ENCODE measurements at places on chromosomes 12 and 14. TPM values are rescaled to one million over a fixed set of nuclear protein-coding genes. Genes with fewer than 3 reads are reported as not detected.

Gene TMEM179
- not detected for total RNA-seq

Gene POTEG
- not detected for total RNA-seq

Gene PTCSC3
- 0.64 TPM for total RNA-seq

Gene PTHLH
- 0.46 TPM for total RNA-seq

DNA sequence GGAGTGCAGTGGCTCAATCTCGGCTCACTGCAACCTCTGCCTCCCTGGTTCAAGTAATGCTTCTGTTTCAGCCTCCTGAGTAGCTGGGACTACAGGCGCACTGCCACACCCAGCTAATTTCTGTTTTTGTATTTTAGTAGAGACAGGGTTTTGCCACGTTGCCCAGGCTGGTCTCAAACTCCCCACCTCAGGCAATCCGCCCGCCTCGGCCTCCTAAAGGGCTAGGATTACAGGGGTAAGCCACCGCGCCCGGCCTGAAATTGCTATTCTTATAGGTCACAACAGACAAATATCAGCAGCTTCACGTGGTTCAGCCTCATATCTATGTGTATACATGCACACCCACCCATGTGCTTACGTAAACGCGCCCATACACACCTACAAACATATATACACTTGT, 23.6 kb downstream of the BATF start:
- peaks cover 3% of the 10 kb centered on the region for H3K36me3 ChIP-seq
- no peaks in the 10 kb centered on the region for H3K4me1 ChIP-seq
- no peak overlapping the region for H3K4me3 ChIP-seq
- H3K27ac ChIP-seq: no peak overlapping the region
- no peaks in the 10 kb centered on the region for H3K27me3 ChIP-seq
- DNase-seq: no peak

- no peak overlapping the region for H3K4me3 ChIP-seq
- no peak overlapping the region for H3K27ac ChIP-seq
- H3K36me3 ChIP-seq: no peaks in the 10 kb centered on the region
- H3K27me3 ChIP-seq: no peaks in the 10 kb centered on the region
Measured at GRCh38 chr12:52964556-52965336, 15.8 kb downstream of the KRT18 start.
